NCI-H1930 (cell line): ENCODE measurements at places on chromosomes 3 and 15.

DNA sequence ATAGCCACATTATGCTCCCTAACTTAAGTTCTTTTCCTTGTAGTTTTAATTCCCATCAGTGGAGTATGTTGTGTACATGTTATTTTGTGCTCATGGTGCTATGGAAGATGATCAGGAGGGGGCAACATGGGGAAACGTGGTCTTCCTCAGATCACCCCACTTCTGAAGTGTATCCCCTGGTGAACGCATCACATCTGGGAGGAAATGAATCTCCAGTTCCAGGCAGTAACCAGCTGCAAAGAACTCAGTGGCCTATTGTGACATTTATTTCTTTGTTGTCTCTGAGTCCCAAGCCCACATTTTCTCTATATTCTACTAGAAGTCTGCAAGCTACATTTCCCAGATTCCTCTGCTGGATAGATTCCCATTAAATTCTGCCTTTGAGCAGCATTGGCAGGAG lies 217.0 kb downstream of the SATB1 start:
- DNase-seq = no peak

GRCh38 chr15:47961401-47962090 lies 159.2 kb upstream of the SLC24A5 start:
- no peak for DNase-seq

GRCh38 chr15:41860049-41860828 lies 21.6 kb downstream of the PLA2G4B start:
- DNase-seq = no peak

GRCh38 chr3:143563786-143564185 lies 284.5 kb downstream of the SLC9A9 start:
- no peak for DNase-seq

DNA sequence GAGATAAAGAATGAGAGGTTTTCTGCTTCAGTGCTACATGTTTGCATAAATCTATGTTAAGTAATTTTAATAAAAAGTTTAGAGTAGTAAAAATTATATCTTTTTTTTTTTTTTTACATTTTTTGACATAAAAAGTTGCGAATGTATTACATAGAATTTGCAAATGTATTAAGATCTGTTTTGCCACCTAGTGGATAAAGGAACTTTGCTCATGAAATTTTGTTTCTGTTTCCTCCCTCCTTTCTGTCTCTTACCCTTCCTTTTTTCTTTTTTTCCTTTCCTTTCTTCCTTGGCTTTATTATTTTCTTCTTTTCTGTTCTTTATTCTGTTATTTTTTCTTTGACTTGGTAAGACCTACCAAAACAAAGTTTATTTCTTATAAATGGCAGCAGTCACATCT lies 58.5 kb upstream of the UTS2B start:
- no peak for DNase-seq

DNA sequence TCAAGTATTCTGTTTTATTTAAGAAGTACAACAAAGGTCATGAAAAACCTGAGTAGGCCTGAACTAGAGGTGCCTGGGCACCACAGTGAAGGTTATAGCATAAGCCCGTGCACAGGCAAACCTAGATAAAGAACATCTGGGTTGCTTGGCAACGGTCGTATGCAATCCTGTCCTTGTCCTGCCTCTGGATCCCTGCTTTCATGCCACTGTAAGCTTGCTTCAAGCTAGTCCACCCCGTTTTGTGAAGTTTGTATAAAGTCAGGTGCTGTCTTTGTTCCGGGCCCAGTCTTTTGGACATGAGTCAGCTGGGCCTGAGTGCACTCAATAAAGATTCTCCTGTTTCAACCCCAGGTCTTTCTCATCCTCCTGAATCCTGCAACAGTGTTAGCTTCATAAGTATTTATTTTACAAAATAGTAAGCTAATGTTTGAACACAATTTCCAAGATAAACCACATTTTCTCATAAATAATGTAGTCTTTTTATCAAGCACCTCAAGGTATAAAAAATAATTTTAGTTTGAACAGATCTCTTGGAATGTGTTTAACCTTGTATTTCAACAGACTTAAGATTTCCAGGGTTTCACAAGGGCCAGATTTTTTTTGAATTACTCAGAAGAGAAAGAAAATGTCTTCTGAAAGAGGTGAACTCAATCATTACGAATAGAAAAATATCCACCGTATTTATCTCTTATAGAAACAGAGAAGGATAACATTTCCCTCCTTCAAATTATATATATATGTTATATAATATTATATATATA lies 14.3 kb upstream of the SLC9C1 start:
- DNase-seq = peak; percentile 23

- no peak for DNase-seq
Measured at GRCh38 chr15:39592500-39592899, 11.6 kb downstream of the THBS1 start.

GRCh38 chr3:191915712-191916111 lies 454.7 kb downstream of the PYDC2 start:
- DNase-seq = no peak

DNA sequence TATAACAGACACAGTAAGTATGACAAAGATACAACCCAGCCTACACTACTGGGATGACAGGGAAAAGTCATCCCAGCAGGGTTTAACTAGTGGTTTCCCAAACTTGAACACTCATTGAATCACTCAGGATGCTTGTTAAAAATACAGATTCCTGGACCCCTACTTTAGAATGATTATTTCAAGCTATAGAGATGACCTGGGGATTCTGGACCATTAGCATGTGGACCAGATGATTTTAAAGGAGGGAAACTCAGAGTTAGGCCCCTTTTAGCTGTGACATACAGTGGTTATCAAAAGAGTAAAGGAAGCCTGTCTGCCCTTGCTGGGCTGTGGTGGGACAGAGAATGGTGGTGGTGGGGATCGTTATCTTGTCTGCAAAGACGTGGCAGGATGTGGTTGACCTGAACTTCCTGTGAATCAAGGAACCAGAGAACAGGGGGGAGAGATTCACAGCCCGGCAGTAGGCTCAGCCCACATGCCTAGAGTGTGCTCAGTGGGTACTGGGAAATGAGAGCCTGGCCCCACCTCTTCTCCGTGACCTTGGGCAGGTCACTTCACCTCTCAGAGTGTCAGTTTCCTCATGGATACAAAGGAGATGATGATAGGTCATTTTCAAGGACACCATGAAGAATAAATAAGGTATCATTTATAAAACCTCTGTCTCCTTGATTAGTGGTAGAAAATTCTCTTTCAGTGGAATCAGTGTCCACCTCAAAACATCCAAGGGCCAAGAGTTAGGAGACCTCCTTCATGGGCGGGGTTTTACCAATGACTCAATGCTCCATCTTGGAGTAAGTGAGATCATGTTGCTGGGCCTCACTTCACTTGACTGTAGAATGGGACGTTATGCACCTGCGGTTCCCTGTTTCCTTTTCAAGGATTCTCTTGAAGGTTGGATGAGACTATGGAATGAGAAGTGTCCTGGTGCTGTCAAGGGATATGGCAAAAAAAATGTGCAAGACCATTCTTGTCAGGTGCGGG lies 306.5 kb downstream of the RPLP1 start:
- DNase-seq = no peak

- DNase-seq = no peak
Measured at GRCh38 chr15:60627298-60627943, 148.5 kb upstream of the ICE2 start.

DNA sequence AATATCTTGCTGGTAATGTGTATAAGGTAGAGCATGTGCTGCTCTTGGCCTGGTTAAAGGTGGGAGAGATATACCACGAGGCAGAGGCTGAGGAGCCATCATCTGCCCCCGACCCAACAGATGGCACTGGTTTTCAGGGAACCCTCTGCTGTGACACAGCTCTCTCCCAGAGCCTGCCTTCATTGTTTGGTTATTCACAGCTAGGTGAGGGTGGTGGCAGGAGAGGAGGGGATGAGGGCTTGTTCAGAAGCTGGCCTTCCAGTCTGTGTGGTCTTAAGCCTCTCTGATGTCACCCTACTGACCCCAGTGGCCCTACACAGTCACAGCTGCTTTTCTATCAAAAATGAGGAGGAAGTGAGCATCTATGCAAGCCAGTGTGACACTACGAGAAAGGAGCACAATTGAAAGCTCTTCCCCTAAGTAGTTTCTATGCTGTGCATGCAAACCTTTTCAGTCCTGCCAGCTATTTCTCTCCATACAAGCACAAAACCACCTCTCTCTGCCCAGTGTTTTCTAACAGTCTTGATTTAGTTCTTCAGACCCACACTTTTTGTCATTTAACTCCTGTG lies 258.4 kb upstream of the AGTR1 start:
- DNase-seq = no peak

- DNase-seq = no peak
Measured at GRCh38 chr3:18531662-18532061, 106.5 kb upstream of the SATB1 start.

- no peak for DNase-seq
Measured at GRCh38 chr3:45568848-45569762, 25.4 kb upstream of the LIMD1 start.

DNA sequence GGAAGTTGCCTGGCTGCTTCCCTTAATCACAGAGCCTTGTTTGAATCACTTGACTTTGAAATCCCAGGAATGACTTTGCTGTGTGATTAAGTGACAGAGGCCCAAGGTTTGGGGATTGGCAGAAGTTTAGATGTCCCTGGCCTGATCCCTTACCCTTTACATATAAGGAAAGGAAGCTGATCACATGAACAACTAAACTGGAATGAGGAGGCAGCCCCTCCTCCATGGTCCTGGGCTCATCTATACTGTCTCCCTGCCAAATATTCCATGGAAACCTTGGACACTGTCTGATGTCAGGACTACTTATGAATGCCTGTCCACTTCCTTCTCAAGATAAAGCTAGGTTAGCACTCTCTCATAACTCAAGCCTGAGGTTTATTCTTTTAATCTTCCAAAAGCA lies 181.3 kb upstream of the CTDSPL start:
- DNase-seq = no peak

DNA sequence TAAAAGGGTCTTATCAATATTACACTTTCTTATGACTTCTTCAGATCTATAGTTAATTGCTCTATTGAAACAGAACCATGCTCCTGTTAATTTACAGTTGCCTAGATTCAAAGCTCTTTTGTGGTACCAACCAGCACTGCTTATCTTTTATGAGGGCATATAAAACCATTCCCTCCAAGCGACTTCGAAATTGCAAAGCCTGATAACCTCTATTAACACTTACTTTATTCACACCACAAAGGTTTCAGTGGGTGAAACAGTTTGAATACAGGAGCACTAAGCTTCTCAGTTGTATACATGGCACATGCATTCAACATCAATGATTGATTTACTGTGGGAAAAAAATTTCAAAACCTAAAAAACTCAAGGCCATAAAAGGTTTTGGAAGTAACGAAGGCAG lies 74.9 kb upstream of the PPIB start:
- no peak for DNase-seq

DNA sequence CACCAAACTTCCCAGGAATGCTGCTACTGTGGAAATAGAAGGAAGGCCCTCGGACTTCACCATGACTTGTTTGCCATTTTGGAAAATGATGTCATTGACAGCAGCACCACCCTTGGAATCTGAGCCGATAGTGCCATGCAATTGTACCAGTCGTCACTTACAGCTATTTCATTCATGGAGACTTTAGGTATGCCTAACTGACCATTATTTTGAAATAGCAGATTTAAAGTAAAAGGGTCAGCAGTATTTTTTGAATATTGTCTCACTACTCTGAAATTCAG lies 66.0 kb upstream of the ARL8B start:
- DNase-seq = no peak

DNA sequence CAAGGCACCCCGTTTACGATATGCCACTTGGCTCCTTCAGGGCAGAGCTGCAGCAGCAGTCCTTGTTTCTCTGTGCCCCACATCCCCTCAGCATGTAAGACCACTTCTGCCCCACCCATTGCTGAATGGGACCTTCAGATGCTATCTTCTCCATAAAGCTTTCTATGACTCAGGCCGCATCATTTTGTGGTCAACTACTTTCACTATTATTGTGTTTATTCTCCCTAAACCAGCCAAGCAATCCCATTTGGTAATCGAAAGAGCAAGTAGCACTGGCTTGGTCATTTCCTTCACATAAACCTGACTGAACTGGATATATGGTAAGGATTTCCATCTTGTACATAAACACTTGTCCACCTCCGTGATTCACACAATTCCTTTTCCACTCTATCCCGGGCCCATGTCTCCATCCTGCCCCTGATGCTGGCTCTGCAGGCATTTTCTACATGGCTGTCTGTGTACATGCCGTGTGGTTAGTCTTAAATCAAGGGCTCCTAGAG lies 25.7 kb downstream of the LIPC start:
- no peak for DNase-seq

- DNase-seq = no peak
Measured at GRCh38 chr3:72696815-72697214, 151.4 kb downstream of the SHQ1 start.

- no peak for DNase-seq
Measured at GRCh38 chr3:48698891-48699290, 13.2 kb upstream of the NCKIPSD start.

DNA sequence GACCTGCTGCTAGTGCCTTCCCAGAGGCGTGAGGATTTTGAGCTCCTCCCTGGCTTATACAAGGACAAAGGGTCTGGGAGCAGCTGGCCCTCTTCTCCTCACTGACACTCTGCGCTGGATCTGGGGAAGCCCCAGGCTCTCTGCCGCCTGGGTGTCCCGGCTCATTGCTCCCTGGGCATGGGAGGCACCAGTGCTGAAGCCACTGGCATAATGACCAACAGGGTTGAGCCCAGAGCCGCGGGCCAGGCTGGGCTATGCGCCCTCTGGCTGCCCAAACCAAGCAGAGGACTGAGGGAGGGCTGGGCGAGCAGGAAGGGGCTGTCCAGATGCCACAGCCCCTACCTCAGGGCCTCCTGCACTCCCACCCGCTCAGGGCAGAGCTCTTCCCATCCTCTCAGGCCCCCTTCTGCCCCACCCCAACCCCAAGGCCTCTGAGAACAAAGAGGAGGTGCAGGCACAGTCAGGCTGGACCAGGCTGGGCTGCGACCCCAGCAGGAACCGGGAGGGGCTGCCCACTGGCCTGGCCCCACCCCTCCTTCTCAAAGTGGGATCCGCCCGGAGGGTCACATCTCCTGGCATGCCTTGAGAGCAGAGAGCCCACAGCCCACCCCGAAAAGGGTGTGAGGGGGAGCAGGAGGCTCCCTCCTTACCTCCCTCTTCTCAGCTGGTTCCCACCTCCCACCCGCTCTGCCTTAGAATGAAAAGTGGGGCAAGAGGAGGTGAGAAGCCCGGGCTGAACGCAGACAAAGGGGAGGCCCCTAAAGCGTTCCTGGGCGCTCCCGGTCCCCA lies 1.6 kb downstream of the LINGO1 start:
- no peak for DNase-seq

- DNase-seq = no peak
Measured at GRCh38 chr3:31420311-31420710, 112.4 kb upstream of the STT3B start.

GRCh38 chr3:177598097-177598833 lies 401.0 kb upstream of the TBL1XR1 start:
- DNase-seq = no peak
